Heart left ventricle (tissue), 16 donors: ENCODE measurements at places on chromosomes 3 and 15. TPM values are rescaled to one million over a fixed set of nuclear protein-coding genes. Genes with fewer than 3 reads are reported as not detected.

The FANCD2OS gene
- total RNA-seq = not detected

The MASP1 gene
- 173 TPM for total RNA-seq

The TRPM1 gene
- not detected for total RNA-seq

The EPHB3 gene
- 3.6 TPM for total RNA-seq

The ARPP21 gene
- not detected for total RNA-seq

The ALPK3 gene
- total RNA-seq = 250 TPM

The RBP2 gene
- not detected for total RNA-seq
